Ureter (tissue), 1 donor: ENCODE measurements at places on chromosomes 2 and 18.

GRCh38 chr2:71417300-71418202 is 35.8 kb upstream of the DYSF start:
- DNase-seq, result no peak

DNA sequence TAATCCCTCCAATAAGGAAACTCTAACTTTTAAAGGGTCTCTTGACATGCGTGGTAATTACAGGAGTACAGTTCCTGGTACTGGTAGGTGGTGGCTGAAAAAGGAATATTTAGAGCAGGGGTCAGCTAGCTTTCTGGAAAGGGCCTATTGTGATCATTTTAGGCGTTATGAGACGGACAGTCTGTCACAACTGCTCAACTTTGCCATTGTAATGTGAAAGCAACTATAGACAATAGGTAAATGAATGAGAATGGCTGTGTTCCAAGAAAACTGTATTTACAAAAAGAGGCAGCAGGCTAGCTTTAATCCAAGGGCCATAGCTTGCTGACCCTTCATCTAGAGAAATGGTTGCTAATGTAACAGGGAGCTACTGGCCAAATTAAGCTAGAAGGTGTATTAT is 177.7 kb upstream of the LRRTM1 start:
- DNase-seq, result no peak

- no peak for DNase-seq
These were observed 196.1 kb downstream of the LTBP1 start for GRCh38 chr2:33142810-33143209.

- DNase-seq, result no peak
These were observed 359.8 kb downstream of the ALK start for GRCh38 chr2:29561628-29562027.

DNA sequence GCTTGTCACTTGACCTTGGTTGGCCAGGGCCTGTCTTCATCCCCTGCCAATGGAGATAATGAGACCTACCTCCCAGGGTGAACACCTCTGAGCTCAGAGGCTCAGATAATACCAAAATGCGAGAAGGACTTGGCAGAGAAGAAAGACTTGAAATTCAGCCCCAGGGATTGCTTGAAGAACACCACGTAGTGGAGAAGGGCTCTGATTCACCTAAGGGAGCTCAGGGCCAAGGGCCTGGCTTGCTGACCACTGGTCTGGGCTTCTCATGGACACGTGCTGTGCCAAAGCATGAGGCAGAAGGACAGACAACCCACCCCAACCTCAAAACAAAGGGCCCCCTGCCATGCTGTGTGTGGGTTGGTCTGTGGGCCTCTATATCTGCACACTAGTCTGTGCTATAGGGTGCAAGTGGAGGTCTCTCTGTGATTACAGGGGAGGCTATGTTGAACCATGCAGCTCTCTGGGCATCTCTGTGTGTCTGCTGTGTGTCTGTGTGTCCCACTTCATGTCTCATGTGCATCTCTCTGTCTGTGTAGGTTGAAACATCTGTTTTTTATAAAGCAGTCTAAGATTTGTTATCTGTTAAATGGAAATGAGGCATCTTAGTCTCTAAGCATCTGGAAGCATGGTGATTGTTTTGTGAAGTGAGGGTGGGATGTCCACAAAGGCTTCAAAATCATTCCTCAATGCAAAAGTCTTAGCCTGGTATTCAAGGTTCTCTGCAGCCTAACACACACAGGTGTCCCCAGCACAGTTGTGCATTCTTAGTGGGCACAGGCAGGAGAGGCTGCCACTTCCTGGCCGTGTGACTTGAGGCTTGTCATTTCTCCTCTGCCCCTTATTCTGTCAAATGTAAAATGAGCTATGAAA is 61.0 kb upstream of the EPAS1 start:
- DNase-seq, result no peak

DNA sequence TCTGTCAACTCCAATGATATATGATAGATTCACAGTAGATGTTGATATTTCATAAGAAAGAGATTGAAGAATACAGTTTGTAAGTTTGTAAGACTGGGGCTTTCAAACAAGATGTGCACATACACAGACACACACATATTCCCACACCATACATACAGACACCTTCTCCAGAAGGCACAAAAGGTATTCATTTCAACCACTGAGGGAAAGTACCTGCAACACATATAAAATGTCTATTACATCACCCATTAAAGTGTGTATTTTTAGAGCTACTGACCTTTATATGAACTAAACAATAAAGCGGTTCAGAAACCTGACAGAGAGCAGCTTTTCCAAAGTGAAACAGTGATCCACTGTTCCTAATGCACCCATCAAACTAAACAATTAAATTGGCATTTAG is 53.3 kb downstream of the CCDC148 start:
- no peak for DNase-seq

DNA sequence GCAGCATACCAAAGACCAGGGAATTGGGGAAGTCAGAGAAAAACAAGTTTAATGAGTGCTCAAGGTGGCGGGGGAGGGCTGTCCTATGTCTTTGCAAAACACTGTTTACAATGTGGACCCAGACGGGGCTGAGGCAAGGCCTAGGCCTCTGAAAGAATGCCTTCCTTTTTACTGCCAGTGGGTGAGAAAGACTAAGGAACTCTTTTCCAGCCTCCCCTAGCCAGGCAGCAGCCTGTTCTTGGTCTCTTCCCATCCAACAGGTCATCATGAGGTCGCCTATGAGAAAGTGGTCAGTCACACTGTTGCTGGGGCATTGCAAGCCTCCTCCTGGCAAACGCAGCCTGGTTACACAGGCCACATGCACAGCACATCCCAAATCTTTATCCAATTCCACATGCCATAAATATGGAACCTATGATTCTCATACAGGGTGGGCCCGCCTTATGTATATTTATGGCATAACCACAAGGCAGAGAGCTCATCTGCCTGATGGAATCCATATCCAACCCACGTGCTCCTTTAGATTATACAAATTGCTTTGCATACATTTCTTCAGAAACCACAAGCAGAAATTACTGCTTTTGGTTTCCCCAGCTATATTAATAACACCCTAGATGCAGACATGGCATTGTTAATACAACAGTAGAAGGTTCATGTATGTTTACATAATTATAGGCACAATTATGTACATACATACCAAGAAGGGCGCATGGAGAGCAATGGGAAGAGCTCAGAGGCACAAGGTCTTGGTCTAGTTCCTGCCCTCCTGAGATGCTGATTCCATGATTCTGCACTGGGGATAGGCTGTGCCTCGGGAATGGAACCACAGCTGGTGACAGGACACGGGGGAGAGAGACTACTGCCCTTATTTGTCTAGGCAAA is 48.6 kb downstream of the NRP2 start:
- no peak for DNase-seq

DNA sequence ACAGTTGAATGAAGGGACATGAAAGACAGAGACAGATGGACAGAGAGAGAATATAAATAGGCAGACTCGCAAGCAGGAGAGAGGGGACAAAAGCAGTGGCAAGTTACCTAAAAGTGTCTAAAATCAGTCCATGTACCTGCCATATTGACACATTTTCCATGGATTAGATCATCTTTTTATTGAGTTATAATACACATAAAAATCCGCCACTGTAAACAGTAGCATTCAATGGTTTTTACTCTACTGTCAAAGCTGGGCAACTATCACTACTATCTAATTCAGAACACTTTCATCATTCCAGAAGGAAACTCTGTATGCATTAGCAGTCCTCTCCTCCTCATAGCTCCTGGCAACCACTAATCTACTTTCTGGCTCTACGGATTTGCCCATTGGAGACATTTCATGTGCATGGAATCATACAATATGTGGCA is 10.1 kb downstream of the CFAP210 start:
- no peak for DNase-seq

- no peak for DNase-seq
These were observed 61.1 kb downstream of the CABLES1 start for GRCh38 chr18:23196119-23197007.

- DNase-seq, result no peak
These were observed 57.3 kb downstream of the GTF3C3 start for GRCh38 chr2:196742216-196742615.

- no peak for DNase-seq
These were observed 255.6 kb upstream of the CTAGE1 start for GRCh38 chr18:22673182-22673862.

- DNase-seq, result no peak
These were observed 99.0 kb upstream of the SMAD2 start for GRCh38 chr18:48029296-48029986.

GRCh38 chr18:59303006-59303405 is 15.4 kb downstream of the CPLX4 start:
- no peak for DNase-seq

GRCh38 chr2:154470376-154470775 is 228.1 kb upstream of the KCNJ3 start:
- no peak for DNase-seq

- no peak for DNase-seq
These were observed 12.1 kb downstream of the PTMA start for GRCh38 chr2:231720292-231720986.

DNA sequence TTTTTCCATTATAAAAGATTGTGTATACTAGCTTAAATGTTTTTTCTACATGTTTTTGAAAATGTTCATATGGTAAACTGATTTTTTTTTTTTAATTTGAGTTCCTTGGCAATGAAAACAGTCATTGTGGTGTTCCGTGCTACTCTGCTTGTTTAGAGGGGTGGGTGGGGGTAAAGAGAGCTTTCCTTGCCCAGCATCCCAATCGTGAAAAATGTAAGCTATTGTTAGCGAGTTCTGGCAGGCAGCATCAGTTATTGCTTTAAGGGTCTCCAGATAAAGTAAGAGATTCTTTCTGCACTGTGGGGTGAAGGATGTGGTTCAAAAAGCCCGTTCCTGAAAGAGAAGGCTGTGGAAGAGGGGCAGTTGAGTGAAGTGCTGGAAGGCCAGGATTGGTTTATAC is 118.4 kb downstream of the TANC1 start:
- DNase-seq, result no peak
